NCI-H2081 treated with DMSO at 0.1 percent for 48 hours (cell line): ENCODE measurements at places on chromosomes 16 and 17.

DNA sequence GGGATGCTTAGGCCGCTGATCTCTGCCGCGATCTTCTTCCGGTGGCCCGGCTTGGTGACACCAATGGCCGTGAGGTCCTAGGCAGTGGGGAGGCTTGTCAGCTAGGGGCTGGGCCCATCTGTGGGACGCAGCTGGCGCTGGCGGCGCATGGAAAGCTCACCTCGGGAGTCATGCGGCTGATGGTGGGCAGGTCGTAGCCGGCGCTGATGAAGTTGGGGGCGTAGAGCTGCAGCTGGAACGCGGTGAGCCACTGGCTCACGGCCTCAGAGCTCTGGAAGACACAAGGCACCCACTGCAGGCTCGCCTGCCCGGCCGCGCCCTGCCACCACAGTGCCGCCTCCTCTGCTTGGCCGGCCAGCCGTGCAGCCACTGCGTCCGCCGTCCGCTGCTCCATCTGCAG, 12.7 kb downstream of the CASKIN1 start:
- DNase-seq = no peak

GRCh38 chr16:55658898-55659420, 3.2 kb downstream of the SLC6A2 start:
- no peak for DNase-seq

DNA sequence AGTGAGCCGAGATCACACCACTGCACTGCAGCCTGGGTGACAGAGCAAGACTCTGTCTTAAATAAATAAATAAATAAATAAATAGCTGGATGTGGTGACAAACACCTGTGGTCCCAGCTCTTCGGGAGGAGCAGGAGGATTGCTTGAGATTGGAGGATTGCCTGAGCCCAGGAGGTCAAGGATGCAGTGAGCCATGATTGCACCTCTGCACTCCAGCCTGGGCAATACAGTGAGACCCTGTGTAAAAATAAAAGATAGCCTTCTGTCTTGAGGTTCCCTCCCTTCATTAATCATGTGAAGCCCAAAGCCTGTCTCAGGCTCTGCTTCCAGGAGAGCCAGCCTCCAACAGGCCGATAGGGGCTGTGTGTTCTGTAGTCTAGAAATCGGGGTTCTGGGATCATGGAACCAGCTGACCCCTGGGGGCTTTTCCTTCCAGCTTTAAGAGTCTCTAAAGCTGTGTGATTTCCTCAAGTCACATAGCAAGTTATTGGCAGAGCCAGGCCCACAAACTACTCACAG, 34.5 kb upstream of the IL34 start:
- no peak for DNase-seq

DNA sequence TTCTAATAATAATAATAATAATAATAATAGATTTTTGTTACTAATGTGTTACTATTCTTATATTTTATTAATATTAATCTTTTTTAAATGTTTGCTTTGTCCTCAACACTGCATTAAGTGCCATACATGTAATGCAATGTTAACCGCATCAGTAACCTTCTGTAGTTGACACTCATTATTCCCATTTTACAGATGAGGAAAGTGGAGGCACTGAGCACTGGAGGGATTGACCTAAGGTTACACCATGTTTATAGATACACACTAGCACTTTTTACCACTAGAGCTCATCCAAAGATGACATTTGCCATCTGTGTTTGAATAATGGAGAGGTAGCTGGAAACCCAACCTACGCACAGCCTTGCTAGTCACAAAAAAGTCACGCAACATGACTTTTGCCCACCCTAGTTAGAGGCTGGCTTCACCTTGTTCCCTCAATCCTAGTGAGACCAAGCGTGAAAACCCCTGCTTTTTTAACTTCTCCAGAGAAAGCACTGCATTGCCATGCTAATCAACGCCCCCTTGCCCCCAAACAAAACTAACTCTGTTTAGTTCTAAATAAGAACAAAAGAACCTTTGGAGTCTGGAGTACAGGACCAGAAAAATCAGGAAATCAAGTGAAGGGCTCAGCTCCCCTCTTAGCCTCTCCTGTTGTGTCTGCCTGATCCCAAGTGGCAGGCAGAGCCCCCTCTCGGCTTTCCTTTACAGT, 2.3 kb downstream of the ARSG start:
- DNase-seq = no peak

DNA sequence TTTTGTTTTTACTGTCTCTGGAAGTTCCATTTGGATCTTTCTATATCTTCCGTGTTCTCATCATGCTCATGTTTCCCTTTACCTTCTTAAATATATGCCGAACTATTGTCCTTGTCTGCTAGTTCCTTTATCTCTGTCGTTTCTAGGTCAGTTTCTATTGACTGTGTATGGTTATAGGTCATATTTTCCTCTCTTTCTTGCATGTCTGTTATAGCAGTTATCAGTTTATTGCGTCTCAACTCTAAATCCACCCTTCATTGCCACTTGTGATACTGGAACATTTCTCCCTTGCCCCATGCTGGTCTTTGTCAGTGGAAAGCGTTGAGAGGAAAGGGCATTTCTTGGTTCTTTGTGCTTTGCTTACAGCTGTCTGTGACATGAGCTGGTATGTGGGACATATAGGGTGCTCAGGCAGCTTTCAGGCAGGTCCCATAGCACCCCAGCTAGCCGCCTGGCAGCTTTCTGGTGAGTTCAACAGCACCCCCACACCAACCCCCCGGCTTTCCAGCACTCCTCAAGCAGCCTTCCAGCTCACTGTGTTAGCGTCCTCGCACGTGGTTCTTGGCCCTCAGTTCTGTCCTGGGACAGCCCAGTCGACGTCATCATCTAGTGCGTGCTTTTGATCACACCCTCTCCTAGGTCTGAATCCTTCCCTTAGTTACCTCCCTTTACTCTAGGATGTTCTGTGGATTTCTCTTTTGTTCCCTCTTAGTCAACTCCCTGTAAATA, 15.4 kb upstream of the DNASE1 start:
- DNase-seq = no peak

GRCh38 chr16:67770346-67770991, 35.9 kb downstream of the RANBP10 start:
- DNase-seq = no peak

GRCh38 chr17:80065478-80066170, 29.2 kb downstream of the CCDC40 start:
- no peak for DNase-seq
